ENCODE measurements at places on chromosomes 7 and 10. TPM values are rescaled to one million over a fixed set of nuclear protein-coding genes. Genes with fewer than 3 reads are reported as not detected.

Gene AGR2
- total RNA-seq = not detected

DNA sequence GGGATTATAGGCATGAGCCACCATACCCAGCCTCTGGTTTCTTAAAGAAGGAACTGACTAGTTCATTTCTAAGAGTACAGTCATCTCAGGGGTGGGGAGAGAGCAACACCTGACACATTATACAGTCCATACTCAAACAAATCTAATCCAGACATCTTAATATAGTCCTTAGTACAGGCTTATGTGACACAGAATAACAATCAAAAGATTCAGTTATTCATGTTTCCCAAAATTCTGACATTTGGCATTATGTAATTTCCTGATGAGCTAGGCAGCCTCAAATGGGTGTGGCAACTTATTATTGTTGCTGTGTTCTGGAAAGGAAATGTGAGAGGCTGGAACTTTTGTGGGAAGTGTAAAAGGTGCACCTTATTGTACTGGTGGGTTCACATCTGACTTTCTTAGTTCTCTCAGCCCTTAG, 116.3 kb downstream of the WDFY4 start:
- no peak for DNase-seq

GRCh38 chr10:99859585-99859984, 77.1 kb downstream of the ABCC2 start:
- no peak for DNase-seq

Gene CUZD1
- total RNA-seq = 3.8 TPM

Gene TUBAL3
- total RNA-seq = not detected

- DNase-seq = no peak
Observed at GRCh38 chr7:98753176-98753575, 116.6 kb downstream of the TMEM130 start.

Gene LIPK
- total RNA-seq = not detected

Gene SLC16A9
- total RNA-seq = not detected

Gene AKR1C1
- total RNA-seq = 1.9 TPM

- DNase-seq = no peak
Observed at GRCh38 chr10:117457071-117457810, 82.0 kb upstream of the PDZD8 start.

- no peak for DNase-seq
Observed at GRCh38 chr7:16926283-16926682, 44.5 kb upstream of the AGR3 start.

Gene ENTPD1
- total RNA-seq = 1.6 TPM

DNA sequence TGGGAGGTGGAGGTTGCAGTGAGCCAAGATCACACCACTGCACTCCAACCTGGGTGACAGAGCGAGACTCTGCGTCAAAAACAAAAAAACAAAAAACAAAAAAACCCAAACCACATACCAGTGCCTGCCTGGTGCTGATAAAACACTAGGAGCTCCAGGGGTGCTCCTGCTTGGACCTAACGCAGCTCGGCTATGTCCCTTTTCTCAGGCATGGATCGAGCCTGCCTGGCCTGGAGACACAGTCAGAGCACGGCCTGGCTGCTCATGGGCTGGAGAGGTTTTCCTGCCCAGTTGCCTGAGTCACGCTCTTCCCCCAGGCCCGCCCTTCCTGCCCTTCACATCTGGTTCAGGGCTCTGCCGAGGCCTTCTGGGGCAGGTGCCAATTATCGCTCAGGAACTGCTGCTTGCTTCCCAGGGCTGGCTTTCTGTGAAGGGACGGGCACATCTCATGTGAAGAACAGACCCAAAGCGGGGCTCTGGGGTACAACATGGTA, 12.6 kb upstream of the NPFFR1 start:
- DNase-seq = no peak

- DNase-seq = no peak
Observed at GRCh38 chr10:110228066-110228465, 20.7 kb downstream of the MXI1 start.

Gene HOXA10
- not detected for total RNA-seq

Gene AKR1C4
- total RNA-seq = not detected

DNA sequence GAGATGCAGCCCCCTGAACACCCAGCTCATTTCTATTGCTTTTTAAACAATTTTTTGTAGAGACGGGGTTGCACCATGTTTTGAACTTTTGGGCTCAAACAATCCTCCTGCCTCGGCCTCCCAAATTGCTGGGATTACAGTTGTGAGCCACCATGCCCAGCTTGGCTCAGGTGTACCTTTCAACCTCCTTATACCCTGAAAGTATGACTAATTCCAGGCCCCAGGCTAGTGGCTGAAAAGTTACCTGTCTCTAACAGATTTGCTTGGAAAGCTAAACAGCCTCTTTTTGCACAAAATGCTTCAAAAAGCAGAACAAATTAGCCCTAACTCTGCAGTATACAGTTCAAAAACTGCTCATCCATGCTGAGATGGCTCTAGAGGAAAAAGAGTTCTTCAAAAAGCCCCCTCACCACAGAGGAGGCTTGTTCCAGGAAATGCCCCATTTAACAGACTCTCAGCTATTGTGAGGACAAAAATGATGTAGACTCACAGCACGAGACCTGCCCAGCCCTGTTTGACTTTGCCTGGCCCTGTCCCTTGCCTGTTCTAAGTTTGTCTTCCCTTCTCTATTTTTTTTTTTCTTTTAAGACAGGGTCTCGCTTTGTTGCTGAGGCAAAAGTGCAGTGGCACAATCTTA, 13.4 kb upstream of the AP1S1 start:
- DNase-seq = no peak

Data from CD4-positive, alpha-beta memory T cell (primary cell).